AG08395 (cell line): ENCODE measurements at places on chromosomes 1 and 21.

DNA sequence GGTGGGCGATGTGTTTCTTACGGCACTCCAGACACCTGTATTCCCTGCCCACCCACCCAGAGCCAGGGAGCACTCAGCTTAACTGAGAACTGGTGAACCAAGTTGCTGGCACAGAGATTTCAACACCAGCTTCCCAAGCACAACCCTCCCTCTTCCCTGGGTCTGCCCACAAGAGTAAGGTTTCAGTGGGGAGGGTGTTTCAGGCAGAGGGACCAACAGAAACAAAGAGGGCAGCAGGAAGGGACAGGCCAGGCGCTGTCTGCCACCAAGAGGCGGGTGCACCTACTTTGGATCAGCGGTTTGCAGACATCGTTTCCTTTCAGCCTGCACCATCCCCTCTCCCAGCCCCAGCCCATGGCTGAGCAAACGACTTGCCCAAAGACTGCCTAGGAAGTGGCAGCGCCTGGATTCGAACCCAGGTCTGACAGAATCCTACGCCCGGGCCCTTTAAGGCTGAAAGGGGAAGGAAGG, 21.9 kb upstream of the ALDH4A1 start:
- peak; percentile 54 for DNase-seq

- peak; percentile 47 for DNase-seq
Observed at GRCh38 chr1:201127755-201128455, 921 bp upstream of the ASCL5 start.

DNA sequence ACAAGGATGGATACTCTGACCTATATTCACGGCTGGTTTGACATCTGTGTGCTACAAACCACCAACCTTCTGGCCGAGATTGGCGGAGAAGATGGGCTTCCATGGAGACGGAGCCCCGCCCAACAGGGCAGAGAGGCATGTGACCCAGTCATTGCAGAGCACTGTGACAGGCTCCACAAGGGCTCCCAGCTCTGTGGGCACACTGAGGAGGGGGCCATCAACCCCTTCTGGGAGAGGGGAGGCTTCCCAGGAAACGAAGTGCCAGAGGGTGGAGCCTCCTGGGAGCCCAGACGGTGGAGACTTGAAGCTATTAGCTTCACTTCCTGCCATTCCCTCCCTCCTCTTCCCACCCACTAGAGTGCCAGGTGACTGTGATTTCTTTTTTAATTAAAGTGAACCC, 71.6 kb upstream of the IFFO2 start:
- no peak for DNase-seq

- peak; percentile 30 for DNase-seq
Observed at GRCh38 chr1:53047737-53048736, 14.0 kb upstream of the PODN start.

- no peak for DNase-seq
Observed at GRCh38 chr1:245488346-245489129, 333.8 kb downstream of the KIF26B start.

GRCh38 chr1:192474080-192474683, 101.4 kb upstream of the RGS1 start:
- peak; percentile 45 for DNase-seq

DNA sequence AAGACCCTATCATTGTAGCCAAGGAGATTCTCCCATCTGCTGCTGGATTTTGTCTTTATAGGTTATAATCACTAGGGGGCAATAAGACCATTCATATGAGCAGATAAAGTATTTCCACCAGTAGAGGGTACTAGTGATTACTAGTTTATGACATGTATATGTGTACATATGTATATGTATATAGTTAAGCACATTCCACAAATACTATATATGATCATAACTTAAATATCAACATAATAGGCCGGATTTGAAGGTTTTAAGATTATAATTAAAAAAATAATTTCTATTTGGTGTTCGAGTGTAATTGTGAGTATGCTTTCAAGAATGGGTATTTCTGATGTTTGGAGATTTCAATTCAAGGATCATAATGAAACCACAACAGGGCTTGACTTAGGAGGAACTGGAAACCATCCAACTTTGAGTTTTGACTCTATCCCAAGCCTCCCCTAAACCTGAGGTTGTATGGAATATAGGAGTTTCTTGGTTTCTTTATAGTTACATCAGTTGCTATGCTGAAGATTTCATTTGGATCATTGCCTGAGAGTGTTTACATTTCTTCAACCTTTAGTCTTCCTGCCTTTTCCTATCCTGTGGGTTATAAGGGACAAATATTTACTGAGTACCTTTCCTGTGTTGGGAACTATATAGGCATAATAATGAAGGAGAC, 16.9 kb downstream of the TCEANC2 start:
- peak; percentile 78 for DNase-seq

DNA sequence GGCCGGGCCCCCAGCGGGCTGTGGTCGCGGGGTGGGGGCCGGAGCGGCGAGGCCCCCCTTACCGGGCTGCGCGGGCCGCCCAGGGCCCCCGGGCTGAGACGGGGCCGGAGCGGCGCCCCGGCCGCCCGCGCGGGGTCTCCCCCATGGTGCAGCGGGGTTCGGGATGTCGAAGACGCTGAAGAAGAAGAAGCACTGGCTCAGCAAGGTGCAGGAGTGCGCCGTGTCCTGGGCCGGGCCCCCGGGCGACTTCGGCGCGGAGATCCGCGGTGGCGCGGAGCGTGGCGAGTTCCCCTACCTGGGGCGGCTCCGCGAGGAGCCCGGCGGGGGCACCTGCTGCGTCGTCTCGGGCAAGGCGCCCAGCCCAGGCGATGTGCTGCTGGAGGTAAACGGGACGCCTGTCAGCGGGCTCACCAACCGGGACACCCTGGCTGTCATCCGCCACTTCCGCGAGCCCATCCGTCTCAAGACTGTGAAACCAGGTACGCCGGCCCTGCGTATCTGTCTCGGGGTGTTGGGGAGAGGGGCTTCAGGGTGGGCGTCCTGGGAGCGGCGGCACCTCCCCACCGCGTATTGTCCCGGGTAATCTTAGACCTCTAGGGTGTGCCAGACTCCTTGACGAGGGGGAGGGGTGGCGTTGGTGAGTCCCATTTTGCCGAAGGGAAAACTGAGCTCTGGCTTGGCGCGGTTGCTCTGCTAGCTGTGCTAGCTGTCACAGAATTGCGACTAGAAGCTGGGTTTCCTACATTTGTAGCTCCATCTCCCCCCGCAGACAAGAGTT, 745 bp downstream of the MAGI3 start:
- peak; percentile 7 for DNase-seq

DNA sequence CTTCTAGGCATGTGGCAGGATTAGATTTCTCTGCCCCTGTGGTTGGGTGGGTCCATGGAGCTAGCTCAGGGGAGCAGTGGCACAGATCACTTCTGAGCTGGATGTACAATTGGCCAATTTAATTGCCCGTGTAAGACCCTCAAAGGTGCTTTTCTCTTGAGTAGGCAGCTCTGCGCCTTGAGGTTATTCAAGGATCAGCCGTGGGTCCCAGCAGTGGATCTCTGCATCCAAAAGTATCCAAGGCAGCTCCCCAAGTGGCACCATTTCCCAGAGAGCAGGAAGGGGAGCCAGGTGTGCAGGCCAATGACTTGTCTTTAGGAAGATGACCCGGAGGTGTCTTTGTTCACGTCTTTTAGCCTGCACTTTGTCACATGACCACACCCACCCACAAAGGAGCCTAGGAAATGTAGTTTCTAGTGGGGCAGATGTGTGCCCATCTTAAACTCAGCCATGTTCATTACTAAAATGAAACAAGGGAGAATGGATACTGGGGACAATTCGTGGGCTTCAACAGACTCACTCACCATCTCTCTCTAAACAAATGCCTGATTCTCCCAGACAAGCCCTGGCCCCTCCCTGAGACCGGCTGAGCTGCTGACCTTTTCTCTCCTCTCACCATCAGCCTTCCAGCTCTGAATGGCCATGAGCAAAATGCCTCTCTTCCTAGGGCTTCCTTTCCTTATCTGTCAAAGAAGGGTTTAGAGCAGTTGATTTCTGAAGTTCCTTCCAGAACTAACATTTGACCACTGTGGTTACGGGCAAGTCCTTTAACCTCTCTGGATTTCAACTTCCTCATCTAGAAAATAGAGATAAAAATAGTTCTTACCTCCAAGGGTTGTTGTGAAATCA, 41.4 kb upstream of the TENT5C start:
- DNase-seq: no peak

DNA sequence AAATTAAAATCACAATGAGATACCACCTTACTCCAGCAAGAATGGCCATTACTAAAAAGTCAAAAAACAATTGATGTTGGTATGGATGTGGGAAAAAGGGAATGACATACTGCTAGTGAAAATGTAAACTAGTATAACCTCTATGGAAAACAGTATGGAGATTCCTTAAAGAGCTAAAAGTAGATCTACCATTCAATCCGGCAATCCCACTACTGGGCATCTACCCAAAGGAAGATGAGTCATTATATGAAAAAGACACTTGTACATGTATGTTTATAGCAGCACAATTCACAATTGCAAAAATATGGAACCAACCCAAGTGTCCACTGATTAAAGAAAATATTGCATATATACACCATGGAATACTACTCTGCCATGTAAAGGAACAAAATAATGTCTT, 37.2 kb downstream of the SUSD4 start:
- DNase-seq: no peak

GRCh38 chr1:1081311-1082238, 7.5 kb upstream of the RNF223 start:
- DNase-seq: no peak

DNA sequence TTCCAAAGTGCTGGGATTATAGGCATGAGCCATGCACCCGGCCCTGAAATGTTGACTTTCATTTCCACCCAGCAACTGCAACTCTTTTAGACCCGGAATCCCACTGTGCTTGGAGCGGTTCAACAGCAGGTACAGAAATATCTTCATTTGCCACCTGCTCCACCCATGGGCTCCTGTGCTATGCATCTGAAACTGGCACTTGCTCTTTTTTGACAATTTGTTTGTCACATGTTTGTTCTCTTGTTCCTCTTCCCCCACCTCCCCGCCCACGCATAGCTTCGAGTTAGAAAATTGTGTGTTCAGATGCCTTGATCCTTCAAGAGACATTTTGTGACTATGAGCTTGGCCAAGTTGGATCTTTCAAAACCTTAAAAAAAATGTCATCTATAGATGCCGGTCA, 2.4 kb upstream of the IFNLR1 start:
- no peak for DNase-seq

- no peak for DNase-seq
Observed at GRCh38 chr1:224498574-224499170, 64.1 kb upstream of the WDR26 start.

DNA sequence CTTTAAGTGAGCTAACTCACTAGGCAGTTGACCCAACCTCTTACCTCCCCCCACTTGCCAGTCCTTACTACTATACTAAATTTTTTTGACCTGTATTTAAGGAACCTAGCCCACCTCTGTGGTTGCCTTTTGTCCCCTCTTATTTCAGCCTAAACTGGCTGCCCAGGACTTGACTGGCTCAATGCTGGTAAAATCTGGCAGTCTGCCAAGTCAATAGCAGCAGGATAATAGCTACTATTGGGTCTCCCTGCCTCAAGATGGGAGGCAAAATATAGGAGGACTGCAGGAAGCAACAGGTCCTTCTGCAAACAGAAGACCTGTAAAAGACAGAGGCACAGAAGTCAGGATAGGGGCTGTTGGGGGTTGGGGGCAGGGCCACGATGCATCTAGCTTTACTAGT, 144.2 kb upstream of the POGK start:
- DNase-seq: no peak

DNA sequence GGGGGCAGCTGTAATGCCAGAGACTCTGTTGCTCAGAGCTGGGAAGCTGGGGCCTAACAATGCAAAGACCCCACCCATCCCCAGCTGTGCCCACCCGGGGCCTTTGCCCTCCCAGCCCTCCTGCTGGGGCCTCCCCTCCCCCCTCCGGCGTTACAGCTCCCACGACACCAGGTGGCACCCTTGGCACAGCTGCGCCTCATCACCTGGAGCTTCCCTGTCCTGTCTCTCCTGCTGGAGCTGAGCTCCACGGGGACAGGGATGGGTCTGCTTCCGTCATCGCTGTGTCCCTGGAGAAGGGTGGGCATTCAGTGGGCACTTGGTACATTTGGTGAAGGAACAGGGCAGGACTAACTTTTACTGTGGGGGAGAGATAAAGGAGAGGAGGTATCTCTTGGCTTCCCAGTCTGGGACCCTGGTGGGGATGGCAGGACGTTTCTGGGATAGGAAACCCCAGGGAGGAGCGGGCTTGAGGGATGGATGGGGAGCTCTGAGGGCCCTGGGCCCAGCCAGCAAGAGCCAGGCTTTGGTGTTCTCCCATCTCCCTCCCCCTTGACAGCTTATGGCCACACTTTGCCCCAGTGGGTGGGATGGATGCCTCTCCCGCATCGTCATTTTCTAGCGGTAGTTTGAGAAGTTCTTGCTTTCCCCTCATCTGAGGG, 453.2 kb downstream of the PTPRU start:
- DNase-seq: no peak

- peak; percentile 43 for DNase-seq
Observed at GRCh38 chr1:111541721-111542120, 38.3 kb upstream of the ADORA3 start.

DNA sequence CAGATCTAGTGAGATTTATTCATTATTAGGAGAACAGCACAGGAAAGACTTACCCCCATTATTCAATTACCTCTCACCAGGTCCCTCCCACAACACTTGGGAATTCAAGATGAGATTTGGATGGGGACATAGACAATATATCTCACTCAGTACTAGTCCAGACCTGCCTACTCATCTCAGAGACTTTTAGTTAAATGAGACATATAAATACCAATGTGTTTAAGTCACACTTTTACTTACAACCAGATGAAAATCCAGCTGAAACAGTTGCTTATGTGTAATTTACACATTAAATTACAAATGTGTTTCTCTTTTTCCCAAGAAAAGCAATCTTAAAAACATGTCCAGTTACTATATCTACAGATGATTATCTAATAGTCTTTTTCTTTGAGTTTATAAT, 1145.6 kb downstream of the KCNT2 start:
- DNase-seq: peak; percentile 39

DNA sequence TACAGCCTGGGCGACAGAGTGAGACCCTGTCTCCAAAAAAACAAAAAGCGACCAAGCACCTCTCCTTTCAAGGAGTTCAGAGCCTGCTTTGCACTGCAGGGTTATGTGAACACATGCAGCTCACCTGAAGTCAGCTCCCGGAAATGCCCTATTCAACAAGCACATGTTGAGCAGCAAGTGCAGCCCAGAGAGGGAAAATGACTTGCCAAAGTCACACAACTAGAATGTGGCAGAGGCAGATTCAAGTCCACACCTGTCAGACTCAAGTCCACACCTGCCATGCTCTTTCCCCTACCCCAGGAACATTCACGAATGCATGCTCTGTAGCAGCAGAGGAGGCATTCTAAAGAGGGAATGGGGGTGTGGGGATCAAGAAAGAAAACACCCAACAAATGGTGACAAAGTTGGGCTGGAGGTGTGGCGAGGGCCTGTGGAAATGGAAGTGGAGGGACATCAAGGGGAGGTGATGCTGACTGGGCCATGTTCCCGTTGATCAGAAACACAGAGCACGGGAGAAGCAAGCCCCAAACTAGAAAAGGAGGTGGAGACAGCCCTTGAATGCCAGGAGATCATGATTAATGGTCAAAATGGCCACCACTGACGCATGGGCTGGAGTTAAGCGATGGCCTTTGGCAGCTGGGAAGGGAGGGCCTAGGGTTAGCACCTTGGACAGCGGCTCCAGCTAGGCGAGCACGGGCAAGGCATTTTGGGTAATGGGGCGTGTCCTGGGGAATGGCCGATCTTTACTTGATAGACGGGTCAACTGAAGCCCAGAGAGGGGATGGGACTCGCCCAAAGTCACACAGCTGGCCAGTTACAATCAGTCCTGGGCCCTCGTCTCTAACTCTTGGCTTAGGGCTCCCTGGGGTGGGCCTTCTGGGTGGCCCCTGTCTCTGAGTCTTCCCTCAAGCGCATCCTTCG, 21.5 kb downstream of the RAP1GAP start:
- DNase-seq: peak; percentile 81
